Nucleus accumbens (tissue), 56 donors: ENCODE measurements at places on chromosomes 13 and 19.

DNA sequence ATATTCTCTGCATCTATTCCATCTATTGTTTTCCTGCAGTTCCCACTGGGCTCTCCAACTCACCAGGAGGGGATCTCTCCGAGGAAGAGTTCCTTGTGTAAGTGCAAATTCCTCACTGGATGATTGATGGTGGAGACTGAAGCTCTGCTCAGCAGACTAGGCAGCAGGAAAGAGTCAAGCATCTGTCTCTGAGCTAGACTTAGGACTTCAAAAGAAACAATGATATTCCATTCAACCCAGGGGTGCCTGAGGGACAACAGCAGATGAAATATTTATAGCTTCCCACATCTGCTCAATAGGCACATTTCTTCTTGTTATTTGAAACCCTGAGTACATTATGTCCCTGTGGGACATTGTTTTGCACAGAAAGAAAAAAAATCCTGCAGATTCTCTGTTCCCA, at the start of the genes OR7A5 and OR7C1:
Gene OR7A5, minus strand, starts transcription at position 175 of the 400 bp plus-strand sequence. CDS start 6,944 bp downstream, outside the sequence.
Gene OR7C1, minus strand, starts transcription at position 175 of the 400 bp plus-strand sequence. CDS start 35,049 bp downstream, outside the sequence.
- DNase-seq: no peak

GRCh38 chr13:34863360-34864135, 78.5 kb upstream of the NBEA start:
- DNase-seq: no peak

- no peak for DNase-seq
These were observed 14.9 kb upstream of the PTBP1 start for GRCh38 chr19:782185-782877.

- DNase-seq: no peak
These were observed 155.5 kb upstream of the VSTM2B start for GRCh38 chr19:29370276-29370675.
